CD4-positive, alpha-beta T cell treated with Interleukin-6 for 4 hours (primary cell): ENCODE measurements at places on chromosomes 6 and 20.

GRCh38 chr20:10868299-10868698 lies 194.5 kb upstream of the JAG1 start:
- no peak for DNase-seq

GRCh38 chr6:150088481-150089154 lies 19.7 kb upstream of the ULBP3 start:
- no peak for DNase-seq

- no peak for DNase-seq
Observed at GRCh38 chr20:1920826-1921225, 25.6 kb downstream of the SIRPA start.

DNA sequence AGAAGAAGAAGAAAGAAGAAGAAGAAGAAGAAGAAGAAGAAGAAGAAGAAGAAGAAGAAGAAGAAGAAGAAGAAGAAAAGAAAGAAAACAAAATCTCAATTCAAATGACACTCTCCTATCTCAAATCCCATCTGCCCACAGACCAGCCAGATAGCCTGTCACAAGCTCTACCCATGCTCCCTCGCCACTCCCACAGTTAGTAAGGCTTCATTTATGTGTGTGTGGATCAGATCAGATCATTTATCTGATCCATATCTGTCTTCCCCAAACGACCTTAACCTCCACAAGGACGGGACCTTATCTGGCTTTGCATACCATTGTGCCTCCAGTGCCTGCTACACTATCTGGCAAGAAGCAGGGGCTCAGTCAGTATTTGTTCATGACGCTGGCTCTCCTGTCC lies 81.9 kb upstream of the RREB1 start:
- DNase-seq = no peak

DNA sequence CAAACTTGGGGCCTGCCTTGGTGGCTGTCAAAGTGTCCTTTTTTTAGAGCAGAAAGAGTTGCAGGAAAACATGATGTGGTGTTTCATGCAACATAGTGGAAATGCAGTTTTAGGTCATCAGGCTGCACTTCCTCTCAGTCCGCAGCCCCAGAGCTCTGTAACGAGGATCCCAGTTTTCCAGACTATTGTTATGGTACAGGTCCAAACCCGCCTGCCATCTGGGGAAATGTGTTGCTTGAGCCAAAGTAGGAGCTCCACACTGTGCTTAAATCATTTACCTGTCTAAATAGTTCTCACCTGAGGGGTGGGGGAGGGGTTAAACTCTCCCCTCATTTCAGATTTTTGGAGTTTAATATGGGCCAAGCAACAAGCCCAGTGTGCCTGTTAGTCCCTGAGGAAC lies 59.8 kb downstream of the GOPC start:
- no peak for DNase-seq

DNA sequence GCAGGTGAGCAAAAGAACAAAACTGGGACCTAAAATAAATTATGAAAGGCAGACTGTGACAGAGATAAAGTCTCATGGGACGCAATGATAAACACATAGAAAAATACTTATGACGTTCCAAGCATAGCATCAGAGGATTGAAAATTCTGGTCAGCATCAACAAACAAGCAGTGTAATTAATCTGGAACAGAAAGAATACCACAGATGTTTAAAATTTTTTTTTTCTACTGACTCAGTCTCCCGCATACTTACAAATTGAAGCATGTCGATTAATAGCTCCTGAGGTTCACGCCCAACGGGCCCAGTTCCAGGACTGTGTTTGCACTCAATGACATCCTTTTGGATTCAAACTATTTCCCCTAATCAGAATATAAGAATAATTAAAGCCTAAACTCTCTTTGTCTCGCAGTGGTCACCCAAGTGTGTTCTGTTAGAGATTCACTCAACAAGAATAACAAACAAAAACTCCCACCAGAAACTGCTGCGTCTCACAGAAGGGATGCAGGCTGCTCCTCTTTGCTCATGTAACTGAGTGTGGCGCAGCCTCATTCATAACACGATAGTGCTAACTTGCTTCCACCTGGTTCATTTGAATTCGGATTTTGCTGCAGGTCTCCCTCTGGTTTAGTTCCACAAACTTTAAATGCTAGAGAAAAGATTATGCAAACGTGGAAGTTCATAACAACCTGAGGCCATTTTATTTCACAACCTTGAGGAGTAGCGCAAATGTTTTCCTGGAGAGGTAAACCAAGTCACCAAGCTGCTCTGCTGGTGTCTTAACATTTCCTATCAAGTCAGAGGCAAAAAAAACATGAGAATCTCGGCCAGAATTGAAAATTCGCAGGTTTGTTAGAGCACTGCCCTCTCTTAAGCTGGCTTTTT lies 69.0 kb upstream of the CITED2 start:
- no peak for DNase-seq

- no peak for DNase-seq
Observed at GRCh38 chr6:69693762-69694161, 103.0 kb downstream of the LMBRD1 start.

GRCh38 chr20:8309634-8310033 lies 177.6 kb downstream of the PLCB1 start:
- no peak for DNase-seq

- no peak for DNase-seq
Observed at GRCh38 chr6:30918670-30919069, 4.6 kb downstream of the VARS2 start.

DNA sequence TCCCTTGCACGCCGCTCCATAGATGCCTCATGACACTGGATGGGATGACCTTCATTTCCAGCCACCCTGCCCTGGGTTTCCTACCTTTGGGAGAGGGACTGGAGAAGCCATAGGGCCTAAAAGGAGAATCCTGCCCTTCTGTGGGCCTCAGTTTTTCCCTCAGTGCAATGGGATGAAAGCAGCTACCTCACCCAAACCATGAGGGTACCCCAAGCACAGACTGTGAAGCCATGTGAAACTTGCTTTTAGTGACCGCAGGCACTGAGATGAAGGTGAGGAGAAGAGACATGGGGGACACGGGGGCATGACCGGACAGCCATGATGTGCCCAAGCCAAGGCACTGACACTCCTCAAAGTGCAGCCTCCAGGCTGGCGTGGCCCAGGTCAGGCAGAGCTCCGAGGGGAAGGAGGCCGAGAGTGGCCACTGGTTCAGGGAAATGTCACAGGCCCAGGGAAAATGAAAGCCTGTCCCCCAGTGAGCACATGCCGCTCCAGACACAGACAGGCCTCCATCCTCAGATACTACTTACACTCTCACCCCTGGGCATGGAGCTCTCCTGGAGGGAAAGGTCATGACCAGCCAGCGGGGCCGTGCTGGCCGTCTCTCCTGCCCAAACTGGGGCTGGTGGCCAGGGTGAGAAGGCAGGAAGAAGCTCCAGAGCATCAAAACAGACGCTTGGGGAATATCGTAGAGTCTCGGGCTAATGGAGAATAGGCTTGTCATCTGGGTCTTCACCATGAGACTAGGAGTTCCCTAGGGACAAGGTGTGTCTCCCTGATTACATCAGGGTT lies 116.2 kb downstream of the GRM4 start:
- DNase-seq = no peak

GRCh38 chr6:44278315-44278714 lies 8.1 kb downstream of the TMEM151B start:
- DNase-seq = no peak

GRCh38 chr6:45892696-45893245 lies 122.9 kb downstream of the CLIC5 start:
- DNase-seq = no peak

GRCh38 chr20:48574383-48574782 lies 253.4 kb downstream of the PREX1 start:
- DNase-seq = no peak

- no peak for DNase-seq
Observed at GRCh38 chr6:55826941-55827340, 48.4 kb downstream of the BMP5 start.

DNA sequence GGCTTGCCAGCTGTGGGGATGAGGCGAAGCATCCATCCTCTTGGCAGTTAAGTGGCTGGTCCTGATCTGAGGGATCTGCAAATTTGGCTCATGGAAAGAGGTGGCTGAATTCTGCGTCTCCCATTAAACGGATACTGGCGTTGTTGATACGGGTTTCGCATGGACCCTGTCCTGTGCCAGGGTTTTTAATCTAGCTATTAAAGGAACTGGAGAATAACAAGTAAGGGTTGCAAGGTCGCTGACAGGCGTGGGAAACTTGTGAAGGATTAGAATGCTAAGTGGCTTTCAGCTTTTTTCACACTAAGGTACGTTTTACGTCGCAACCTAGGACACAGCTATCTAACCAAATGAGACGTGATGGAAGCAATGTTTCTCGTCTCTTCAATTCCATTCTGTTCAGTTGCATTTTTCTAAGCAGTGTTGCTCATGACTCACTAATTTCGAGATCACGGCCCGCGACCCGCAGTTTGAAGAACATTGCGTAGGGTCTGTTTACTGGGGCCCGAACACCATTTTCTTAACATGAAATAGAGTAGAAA lies 852 bp downstream of the GMNN start:
- DNase-seq = peak; percentile 35

DNA sequence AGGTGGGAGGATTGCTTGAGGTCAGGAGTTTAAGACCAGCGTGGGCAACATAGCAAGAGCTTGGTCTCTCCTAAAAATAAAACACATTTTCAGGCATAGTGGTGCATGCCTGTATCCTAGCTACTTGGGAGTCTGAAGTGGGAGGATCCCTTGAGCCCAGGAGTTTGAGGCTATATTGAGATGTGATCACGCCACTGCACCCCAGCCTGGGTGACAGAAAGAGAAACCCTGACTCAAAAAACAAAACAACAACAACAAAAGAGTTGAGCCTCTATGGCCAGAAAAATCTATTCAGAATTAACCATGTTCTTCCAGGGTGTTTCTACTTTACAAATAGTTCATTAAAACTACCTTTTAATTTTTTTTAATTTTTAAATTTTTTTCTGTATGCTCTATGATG lies 60.6 kb downstream of the TIAM2 start:
- no peak for DNase-seq

GRCh38 chr6:150145830-150146229 lies 3.0 kb downstream of the PPP1R14C start:
- DNase-seq = no peak

GRCh38 chr6:110590821-110591351 lies 114.5 kb upstream of the SLC22A16 start:
- no peak for DNase-seq

DNA sequence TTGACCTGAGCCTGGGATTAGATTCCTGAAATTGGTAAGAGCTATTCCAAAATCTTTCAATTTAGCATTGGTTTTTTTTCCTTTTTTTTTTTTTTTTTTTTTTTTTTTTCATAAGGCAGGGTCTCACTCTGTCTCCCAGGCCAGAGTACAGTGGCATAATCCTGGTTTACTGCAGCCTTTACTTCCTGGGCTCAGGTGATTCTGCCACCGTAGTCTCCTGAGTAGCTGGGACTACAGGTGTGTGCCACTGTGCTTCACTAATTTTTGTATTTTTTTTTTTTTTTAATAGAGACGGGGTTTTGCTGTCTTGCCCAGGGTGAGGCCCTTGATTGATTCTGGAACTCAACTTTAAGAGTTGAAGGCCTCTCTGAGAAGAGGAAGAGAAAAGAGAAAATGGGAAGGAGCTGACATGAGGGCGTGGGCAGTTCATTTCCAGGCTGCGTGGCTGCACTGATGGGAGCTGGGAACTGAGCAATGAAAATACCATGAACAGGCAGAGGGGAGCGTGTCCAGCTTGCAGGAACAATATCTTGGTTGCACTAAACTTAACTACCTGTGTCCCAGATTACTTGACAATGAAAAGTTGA lies 24.6 kb downstream of the KDM1B start:
- DNase-seq = no peak

- no peak for DNase-seq
Observed at GRCh38 chr6:35413911-35414310, 38.2 kb upstream of the FANCE start.

GRCh38 chr6:168417191-168417590 lies 23.8 kb upstream of the SMOC2 start:
- no peak for DNase-seq

GRCh38 chr6:40791004-40791403 lies 203.8 kb upstream of the LRFN2 start:
- DNase-seq = no peak

GRCh38 chr6:166900956-166901607 lies 55.3 kb downstream of the RNASET2 start:
- DNase-seq = no peak
